ENCODE measurements at places on chromosomes 16 and 17.
A peak's percentile ranks its signal among the peaks of the same experiment; 100 is the strongest.

GRCh38 chr17:5745111-5745813, 161.0 kb upstream of the NLRP1 start:
- no peak for DNase-seq

DNA sequence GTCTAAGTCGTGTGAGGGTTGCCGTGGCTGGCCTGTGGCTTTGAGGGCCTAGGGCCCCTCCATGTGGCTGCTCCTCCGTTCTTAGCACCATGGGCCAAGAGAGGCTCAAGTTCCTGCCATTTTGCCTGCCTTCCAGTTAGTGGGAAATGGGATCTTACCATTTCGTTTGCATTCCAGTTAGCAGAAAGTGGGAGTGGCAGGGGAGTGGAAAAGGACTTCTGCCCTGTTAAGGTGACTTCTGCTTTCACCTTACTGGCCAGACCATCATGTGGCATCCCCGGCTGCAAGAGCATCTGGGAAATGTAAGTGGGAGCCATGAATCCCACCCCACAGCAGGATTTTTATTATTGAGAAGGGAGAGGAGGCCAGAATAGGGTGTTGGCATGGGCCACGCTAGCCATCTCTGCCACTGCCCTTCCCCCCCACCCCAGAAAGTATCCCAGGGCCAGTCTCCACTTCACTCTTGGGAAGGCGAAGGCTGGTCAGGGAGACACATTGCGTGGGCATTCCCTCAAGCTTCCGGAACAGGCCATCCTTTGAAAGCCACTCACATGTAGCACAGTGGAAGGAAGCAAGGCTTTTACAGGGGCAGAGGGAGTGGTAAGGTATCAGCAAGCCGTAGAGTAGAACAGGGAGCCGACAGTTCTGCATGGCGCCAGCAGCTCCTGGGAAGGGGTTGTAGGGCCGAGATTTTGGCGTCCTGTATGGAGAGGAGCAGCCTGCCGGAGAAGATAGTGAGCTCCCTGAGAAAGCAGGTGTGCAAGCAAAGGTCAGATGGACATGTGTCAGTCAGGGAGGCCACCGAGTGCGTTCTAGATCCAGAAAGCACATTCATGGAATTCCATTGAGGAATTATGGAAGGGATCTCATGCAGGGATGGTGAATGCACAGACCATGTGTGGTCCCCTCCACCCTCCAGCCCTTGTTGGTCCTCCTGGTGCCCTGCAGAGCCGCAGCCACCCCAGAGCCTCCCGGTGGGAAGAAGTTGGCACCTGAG, 33.4 kb downstream of the CMIP start:
- no peak for DNase-seq

DNA sequence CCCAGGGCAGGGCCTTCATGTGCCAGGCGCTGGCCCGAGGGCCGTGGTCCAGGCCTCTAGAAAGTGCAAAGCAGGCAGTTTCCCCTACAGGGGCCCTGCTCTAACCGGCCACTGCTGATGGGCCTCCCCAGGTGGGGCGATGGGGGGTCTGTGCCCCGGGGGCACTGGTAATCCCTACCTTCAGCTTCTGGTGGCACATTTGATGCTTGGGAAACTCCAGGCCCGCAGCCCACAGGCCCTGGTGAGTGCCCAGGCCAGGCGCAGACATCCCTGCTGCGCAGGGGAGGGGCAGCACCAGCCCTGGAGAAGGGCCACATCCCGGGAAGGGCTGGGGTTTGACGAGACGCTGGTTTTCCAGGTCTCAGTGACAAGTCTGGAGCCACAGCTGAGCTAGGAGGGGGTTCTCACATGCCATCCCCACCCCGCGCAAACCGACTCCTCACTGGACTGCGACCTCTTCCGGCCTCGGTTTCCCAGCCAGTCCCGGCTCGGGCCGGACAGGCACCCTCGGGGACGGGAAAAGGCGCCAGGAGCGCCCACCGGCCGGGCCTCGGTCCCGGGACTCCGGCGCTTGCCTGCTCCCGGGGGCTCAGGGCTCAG, 1.6 kb downstream of the DOC2B start:
- no peak for DNase-seq

DNA sequence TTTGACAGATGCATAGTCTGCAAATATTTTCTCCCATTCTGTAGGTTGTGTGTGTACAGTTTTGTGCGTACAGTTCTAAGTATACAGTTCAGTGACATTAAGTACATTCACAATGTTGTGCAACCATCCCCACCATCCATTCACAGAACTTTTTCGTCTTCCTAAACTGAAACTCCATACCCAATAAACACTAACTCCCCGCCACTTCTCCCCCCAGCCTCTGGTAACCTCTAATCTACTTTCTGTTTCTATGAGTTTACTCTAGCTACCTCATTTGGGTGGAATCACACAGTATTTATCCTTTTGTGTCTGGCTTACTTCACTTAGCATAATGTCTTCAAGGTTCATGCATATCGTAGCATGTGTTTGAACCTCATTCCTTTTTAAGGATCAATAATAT, 14.3 kb downstream of the PIK3R5 start:
- DNase-seq = no peak

DNA sequence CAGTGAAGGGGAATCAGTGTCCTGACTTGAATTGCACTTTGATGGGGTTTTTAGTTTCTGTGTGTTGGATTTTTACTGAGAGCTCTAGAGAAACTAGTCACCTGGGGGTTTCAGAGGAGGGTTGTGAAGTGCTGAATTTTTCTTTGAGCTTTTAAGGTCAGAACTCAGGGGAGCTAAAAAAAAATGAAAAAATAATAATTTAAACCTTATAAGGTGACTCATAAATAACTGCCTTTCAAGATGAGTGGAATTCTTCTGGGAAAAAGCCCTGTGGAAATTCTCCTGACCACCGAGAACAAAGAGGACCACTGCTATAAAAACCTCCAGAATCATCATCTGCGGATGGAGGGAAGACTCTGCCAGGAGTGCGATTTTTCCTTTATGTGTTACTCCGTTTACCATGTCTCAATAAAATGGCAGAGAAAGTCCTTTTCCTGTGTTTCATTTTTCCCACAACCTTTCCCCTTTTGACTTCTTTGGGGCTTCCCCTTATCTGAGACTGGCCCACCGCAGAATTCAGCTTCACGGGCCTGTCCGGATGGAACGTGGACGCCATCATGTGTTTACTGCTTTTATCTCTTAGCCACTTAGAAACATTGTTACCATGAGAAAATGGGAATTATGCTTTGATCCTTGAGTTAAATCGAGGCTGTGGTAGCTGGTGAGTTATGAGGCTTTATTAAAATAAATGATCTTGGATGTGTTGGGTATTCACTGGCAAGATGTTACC, 39.7 kb downstream of the RPTOR start:
- DNase-seq = no peak

- peak; percentile 30 for DNase-seq
Observed at GRCh38 chr16:4409081-4409932, 7.1 kb downstream of the CORO7 start.

- DNase-seq = no peak
Observed at GRCh38 chr16:66238696-66239095, 127.8 kb upstream of the CDH5 start.

DNA sequence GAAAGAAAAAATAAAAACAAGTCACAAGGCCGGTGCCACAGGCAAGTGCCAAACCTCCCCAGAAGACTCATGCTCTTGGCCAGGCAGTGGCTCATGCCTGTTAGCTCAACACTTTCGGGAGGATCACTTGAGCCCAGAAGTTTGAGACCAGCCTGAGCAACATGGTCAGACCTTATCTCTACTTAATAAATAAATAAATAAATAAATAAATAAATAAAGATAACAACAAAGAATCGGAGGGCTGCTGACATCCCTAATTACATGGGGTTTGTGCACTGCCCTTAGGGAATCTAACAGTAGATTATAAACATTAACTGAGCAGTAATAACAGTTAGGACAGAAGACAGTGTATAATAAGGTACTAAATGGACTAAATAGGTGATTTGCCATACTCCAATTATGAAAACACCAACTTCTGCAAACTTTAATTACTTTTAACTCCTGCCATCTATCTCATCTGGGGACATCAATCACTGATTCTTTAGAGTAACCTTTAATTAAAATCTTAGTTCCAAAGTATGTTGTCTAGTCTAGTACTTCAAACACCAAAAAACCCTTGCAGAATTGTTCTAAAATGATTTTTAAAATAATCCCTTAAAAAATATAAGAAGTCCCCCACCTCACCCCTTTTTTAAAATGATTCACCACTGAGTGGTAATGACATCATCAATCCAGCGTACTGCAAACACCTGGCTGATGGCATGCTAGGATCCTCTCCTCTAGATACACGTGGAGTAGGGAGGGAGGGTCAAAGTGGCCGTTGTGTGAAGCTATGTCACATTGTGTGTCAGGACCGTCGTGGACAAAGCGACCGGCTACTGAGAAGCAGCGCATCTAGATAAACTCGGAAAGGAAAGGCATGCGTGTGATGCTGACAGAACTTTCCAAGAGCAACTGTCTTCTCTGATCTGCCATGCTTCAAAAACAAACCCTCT, 28.5 kb downstream of the CYTH1 start:
- DNase-seq = no peak

DNA sequence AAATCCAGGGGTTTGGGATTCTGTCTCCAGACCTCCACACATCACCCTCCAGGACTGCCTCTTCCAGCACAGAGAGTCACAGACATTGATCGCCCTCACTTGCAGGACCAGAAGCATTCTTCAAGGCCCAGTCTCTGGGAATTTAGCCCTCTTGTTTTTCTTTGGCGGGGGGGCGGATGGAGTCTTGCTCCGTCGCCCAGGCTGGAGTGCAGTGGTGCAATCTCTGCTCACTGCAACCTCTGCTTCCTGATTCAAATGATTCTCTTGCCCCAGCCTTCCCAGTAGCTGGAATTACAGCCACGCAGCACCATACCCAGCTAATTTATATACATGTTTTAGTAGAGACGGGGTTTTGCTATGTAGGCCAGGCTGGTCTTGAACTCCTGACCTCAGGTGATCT, 8.5 kb upstream of the ITGAL start:
- DNase-seq = no peak
